Stimulated activated CD4-positive, alpha-beta T cell treated with anti-CD3 and anti-CD28 coated beads, Interleukin-4, amount 100 ng/mL, for 1 hour (primary cell): ENCODE measurements at places on chromosomes 12 and 14.

DNA sequence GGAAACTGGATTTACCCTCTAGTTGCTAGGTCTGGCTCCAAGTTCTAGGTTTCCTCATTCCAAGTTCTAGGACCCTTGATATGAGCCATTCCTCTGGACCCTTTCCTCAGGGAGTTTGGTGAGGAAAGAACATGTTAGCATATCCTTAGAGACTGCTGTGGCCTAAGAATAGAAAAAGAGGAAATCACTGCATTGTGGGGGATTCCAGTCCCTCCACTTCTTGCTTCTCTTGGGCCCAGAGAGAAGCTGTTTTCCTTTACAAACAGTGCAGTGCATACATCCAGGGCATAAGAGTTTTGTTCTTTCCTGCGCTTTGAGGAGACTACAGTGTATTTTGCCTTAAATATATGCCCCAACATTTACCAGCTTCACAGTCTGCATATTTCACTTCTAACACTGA is 59.0 kb downstream of the LLPH start:
- DNase-seq, result no peak

DNA sequence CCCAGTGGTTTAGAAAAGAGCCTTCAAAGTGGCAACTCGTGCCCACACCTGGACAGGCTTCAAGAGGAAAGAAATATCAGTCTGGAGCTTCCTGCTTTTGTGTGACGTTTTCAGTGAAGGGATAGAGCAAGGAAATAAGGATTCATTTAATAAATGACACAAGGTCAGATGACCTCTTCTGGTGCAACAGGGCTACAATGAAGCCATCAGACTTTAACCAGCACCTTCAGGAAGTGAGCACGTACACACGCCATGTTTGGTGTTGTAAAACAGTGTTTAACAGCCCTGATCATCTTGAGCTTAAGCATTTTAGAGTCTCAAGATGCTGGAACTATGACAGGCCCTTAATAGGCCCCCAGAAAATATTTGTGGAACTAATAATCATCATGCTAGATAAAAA is 59.1 kb downstream of the CCDC60 start:
- DNase-seq, result no peak

DNA sequence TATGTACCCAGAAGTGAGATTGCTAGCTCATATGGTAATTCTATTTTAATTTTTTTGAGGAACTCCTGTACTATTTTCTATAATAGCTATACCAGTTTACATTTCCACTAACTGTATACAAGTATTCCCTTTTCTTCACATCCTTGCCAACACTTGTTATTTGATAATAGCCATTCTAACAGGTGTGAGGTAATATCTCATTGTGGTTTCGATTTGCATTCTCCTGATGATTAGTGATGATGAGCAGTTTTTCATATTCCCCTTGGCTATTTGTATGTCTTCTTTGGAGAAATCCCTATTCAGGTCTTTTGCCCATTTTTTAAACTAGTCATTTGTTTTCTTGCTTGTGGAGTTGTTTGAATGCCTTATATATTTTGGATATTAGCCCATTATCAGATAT is 121.3 kb downstream of the BBS10 start:
- no peak for DNase-seq

DNA sequence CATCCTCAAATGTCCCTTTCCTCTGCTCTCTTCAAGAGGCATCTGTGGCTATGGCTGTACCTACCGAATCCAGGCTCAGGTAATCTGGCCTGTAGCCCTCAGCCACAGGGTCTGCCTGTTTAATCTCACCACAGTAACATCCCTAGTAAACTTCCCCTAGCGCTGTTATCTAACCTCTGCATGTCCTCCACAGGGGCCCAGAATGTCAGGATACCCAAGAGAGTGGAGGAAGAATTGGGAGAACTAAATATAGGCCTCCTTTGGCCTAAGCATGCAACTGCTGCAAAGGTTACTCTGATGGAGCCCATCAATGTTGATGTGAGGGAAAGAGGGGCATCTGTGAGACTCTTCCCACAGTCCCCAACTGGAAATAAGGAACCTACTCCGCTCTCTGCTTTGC is 63.2 kb upstream of the IFNG-AS1 start:
- DNase-seq, result no peak

DNA sequence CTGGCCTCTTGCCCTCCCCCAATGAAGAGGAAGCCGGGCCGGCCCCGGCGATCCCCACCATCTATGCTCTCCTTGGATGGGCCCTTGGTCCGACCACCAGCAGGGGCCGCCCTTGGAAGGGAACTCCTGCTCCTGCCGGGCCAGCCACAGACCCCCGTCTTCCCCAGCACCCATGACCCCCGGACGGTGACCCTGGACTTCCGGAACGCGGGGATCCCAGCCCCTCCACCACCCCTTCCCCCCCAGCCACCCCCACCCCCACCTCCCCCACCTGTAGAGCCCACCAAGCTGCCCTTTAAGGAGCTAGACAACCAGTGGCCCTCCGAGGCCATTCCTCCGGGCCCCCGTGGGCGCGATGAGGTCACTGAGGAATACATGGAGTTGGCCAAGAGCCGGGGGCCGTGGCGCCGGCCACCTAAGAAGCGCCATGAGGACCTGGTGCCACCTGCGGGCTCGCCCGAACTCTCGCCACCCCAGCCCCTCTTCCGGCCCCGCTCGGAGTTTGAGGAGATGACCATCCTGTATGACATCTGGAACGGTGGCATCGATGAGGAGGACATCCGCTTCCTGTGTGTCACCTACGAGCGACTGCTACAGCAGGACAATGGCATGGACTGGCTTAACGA is 19.4 kb downstream of the SETD1B start:
- no peak for DNase-seq

DNA sequence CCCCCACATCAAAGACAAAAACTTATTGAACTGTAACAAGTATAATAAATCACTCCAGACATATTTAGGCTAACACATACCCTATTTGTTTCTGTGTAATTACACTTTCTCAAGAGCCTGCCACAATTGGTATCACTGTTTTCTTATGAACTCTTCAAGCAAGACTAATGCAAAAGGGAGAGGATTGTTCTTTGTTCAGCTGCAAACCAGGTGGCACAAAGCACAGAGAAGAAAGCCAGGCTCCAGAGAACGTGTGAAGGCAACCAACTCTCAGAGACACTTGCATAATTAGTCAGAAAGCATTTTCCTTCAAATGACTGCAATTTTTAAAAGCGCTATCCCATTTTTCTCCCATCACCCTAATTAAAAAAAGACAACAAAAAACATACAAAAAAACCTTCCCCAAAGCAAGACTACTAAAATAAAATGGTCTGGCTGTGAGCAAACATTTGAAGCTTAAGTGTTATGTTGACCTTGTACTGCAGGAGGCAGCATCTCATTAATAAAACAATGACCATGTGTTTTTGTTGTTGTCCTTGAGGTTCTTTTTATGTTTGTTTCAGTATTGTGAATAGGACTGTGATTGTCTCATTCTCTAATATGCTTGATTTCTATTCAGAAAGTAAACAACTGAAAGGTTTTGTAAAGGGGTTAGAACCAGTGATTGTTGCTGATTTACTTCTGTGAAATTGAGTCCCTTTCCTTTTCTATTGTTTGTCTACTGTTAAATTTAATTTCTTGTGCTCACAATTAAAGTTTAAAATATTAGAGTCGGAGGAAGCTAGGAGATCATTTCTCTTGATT is 452.7 kb upstream of the PDE3A start:
- DNase-seq, result no peak

DNA sequence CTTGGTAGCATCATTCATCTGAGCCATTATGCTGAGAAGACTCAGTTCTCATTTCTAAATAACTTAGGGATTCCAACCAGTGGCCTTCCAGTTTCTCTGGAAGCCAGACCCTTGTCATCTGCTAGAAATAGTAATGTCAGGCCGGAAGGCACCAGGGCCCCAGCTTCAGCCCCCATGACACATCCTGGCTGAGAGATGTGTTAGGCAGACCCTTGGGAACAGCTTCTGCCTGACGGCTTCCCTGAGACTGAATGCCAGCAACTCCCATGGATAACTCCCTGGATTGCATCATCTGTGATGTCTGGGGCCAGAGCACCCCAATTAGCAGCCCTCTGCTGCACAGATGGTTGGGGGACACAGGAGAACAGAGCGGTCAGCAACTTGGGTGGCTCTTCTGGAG is 583.5 kb upstream of the TBX3 start:
- DNase-seq, result no peak
